Chondrocyte (in vitro differentiated cells): ENCODE measurements at places on chromosomes 11 and 22. TPM values are rescaled to one million over a fixed set of nuclear protein-coding genes. Genes with fewer than 3 reads are reported as not detected.
A peak's percentile ranks its signal among the peaks of the same experiment; 100 is the strongest.

DNA sequence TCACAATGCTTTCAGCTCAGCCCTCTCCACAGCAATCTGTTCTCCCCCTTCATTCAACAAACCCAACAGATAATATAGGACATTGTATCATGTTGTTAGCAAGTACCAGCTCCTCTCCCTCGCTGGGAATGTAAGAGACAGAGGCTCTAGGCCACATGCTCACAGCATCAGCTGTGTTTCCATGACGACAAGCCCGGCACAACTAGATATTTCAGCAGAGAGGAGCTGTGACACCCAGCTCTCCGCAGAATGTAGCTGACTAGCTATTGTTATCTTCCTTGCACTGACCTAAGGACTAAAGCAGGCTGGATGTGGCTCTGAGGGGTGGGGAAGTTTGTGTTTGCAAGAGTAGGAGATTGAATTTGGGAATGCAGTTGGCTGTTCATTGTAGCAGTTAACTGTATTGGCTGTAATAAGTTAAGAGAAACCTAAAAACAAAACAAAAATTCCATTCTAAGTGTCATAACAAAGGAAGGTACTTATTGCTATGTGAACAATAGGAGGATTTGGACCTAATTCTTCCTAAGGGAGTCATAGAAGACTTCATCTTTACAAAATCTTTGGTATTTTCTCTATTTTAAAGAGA lies 28.0 kb upstream of the RRAS2 start:
- H3K36me3 ChIP-seq = no peaks in the 10 kb centered on the region
- H3K27ac ChIP-seq = no peak overlapping the region
- no peak for DNase-seq
- H3K4me3 ChIP-seq = no peak overlapping the region
- no peaks in the 10 kb centered on the region for H3K27me3 ChIP-seq
- H3K4me1 ChIP-seq = peaks cover 18% of the 10 kb centered on the region

GRCh38 chr11:69511358-69512055 lies 30.0 kb downstream of the LINC01488 start:
- H3K27ac ChIP-seq = no peak overlapping the region
- H3K4me3 ChIP-seq = no peak overlapping the region
- peaks cover 3% of the 10 kb centered on the region for H3K36me3 ChIP-seq
- no peaks in the 10 kb centered on the region for H3K27me3 ChIP-seq

DNA sequence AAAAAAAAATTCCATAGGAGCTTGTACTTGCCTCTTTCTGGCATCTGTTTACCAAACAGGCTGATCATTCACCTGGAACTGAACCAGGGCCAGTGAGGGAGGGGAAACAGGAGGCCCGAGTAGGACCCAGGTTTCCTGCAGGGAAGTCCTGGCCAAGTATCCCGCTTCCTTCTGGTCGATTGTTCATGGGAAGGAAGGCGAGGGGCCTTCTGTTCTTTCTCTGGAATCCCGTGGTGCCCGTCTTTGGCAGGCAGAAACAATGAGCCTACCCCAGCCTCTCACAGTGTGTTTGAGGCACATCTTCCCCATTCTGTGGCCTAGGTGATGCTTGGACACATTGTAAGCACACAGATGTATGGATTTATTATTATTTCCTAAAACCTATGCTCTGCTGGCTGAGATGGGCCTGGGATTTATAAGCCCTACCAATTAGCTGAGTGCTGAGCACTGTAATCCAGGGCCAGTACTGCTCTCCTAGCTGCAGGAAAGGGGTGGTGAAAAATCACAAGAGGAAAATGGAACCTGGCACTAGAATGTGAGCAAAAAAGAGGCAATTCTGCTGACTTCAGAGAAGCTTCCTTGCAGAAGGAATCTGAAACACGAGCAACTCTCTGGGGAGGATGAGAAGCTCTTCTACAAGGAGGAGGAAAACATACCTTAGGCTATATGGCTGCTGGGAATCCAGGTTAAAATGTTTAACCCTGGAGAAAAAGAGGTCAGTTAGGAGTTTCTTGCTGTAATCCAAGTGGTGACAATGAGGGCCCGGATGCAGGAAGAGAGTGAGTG lies 53.5 kb downstream of the PRR5L start:
- no peak overlapping the region for H3K4me3 ChIP-seq
- no peak for DNase-seq
- peak overlapping the region; percentile 76 for H3K27ac ChIP-seq
- H3K4me1 ChIP-seq = peaks cover 27% of the 10 kb centered on the region
- no peaks in the 10 kb centered on the region for H3K27me3 ChIP-seq

GRCh38 chr11:74437441-74438042 lies 29.8 kb downstream of the KCNE3 start:
- peaks cover 11% of the 10 kb centered on the region for H3K4me1 ChIP-seq
- H3K27ac ChIP-seq = peak overlapping the region; percentile 32

GRCh38 chr22:49887702-49888101 lies 30.5 kb downstream of the ALG12 start:
- H3K4me3 ChIP-seq = no peak overlapping the region
- no peak overlapping the region for H3K27ac ChIP-seq
- peaks cover 17% of the 10 kb centered on the region for H3K4me1 ChIP-seq
- no peaks in the 10 kb centered on the region for H3K27me3 ChIP-seq

DNA sequence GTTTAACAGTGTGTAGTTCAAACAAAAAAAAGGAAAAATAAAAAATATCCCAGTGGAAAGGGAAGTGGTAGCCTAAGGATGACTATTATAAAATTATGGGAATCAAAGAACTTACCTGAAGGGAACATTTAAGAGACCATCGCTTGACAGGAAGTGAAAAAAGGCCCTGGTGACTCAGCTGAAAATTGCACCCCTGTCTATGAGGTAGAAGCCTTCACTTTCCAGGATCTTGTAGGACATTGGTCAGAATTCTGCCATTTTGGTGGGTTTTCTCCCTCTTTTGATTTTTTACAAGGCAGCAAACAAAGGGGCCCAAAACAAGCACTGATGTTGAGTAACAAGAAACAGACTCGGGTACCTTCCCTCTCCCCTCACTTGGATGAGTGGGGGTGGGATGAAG lies 15.6 kb downstream of the DDX17 start:
- DNase-seq = no peak
- no peak overlapping the region for H3K4me3 ChIP-seq
- H3K27ac ChIP-seq = peak overlapping the region; percentile 79
- peaks cover 46% of the 10 kb centered on the region for H3K4me1 ChIP-seq

- peaks cover 25% of the 10 kb centered on the region for H3K27me3 ChIP-seq
- no peaks in the 10 kb centered on the region for H3K4me1 ChIP-seq
- no peaks in the 10 kb centered on the region for H3K36me3 ChIP-seq
- DNase-seq = peak; percentile 54
- H3K4me3 ChIP-seq = no peak overlapping the region
Measured at GRCh38 chr22:43854786-43855271, 7.5 kb downstream of the SULT4A1 start.

GRCh38 chr11:363948-364761 lies 5.1 kb upstream of the B4GALNT4 start:
- H3K36me3 ChIP-seq = peaks cover 2% of the 10 kb centered on the region
- DNase-seq = peak; percentile 93
- H3K4me1 ChIP-seq = peaks cover 9% of the 10 kb centered on the region
- H3K27me3 ChIP-seq = peaks cover 6% of the 10 kb centered on the region
- H3K4me3 ChIP-seq = no peak overlapping the region

DNA sequence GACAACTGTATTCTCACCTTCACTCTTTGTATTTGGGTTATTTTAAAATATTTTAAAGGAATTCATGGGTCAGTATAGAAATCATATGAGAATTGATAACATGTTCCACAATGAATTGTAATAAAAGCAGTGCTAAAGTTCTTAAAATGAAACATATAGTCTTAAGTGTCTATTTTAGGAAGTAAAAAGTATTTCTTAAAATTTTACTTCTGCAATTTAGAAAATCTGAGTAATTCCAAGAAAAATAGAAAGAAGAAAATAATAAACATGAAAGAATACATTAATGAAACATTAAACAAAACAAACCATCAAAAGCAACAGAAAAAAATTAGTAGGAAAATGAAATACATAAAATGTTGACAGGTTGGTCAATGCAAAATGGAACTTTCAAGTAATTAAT lies 332.4 kb downstream of the ETS1 start:
- H3K36me3 ChIP-seq = no peaks in the 10 kb centered on the region
- peaks cover 13% of the 10 kb centered on the region for H3K4me1 ChIP-seq
- H3K4me3 ChIP-seq = no peak overlapping the region
- DNase-seq = no peak

GRCh38 chr11:73107597-73107996 lies 34.5 kb downstream of the FCHSD2 start:
- no peak overlapping the region for H3K27ac ChIP-seq
- no peak for DNase-seq
- H3K4me1 ChIP-seq = no peaks in the 10 kb centered on the region
- no peaks in the 10 kb centered on the region for H3K27me3 ChIP-seq
- H3K4me3 ChIP-seq = no peak overlapping the region

- H3K36me3 ChIP-seq = no peaks in the 10 kb centered on the region
- DNase-seq = no peak
- H3K27ac ChIP-seq = no peak overlapping the region
- no peaks in the 10 kb centered on the region for H3K27me3 ChIP-seq
- H3K4me3 ChIP-seq = no peak overlapping the region
- no peaks in the 10 kb centered on the region for H3K4me1 ChIP-seq
Measured at GRCh38 chr11:40445391-40445790, 1014.1 kb downstream of the LRRC4C start.

DNA sequence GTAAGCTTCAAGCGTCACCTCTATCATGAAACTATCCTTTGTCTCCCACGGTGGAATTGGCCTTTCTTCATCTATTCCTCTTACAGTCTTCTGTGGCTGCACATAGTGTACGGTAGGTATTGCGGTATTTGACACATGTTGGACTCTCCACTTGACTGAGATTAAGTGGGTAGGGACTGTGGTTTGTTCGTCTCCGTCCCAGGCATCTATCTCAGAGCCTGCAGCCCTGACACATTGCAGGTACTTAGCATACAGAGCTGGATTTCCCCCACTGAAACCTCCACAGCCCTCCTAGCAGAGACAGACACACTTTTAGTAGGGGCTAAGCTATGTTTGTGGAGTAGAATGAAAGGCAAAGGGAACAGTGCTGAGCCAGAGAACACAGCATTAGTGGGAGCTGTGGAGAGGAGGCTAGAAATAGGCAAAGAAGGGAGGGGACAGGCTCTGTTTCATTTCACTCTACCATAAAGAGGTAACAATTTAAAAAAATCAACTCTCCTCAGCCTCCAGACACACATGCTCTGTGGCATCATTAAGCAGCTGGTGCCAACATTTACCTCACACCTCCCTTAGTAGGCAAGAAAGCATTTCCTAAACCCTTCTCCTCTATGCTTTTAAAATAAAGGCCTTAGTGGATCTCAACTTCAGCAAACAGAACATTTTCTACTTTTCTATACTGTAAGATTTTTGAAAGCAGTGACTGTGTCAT lies 277.5 kb downstream of the KIRREL3 start:
- peaks cover 4% of the 10 kb centered on the region for H3K27me3 ChIP-seq
- H3K27ac ChIP-seq = no peak overlapping the region
- DNase-seq = no peak
- peaks cover 16% of the 10 kb centered on the region for H3K4me1 ChIP-seq
- no peaks in the 10 kb centered on the region for H3K36me3 ChIP-seq

- H3K4me3 ChIP-seq = no peak overlapping the region
- no peak for DNase-seq
- peaks cover 60% of the 10 kb centered on the region for H3K4me1 ChIP-seq
- no peaks in the 10 kb centered on the region for H3K27me3 ChIP-seq
- peaks cover 2% of the 10 kb centered on the region for H3K36me3 ChIP-seq
- H3K27ac ChIP-seq = peak overlapping the region; percentile 62
Measured at GRCh38 chr11:12461516-12461915, 84.1 kb downstream of the PARVA start.

- H3K27me3 ChIP-seq = peaks cover 7% of the 10 kb centered on the region
- DNase-seq = no peak
- H3K4me3 ChIP-seq = no peak overlapping the region
- no peaks in the 10 kb centered on the region for H3K4me1 ChIP-seq
Measured at GRCh38 chr11:34490304-34490703, 23.3 kb downstream of the ELF5 start.

GRCh38 chr11:75351791-75352587 lies 528 bp upstream of the ARRB1 start:
- peaks cover 48% of the 10 kb centered on the region for H3K4me1 ChIP-seq
- H3K36me3 ChIP-seq = no peaks in the 10 kb centered on the region
- H3K27me3 ChIP-seq = no peaks in the 10 kb centered on the region
- H3K27ac ChIP-seq = peak overlapping the region; percentile 74

DNA sequence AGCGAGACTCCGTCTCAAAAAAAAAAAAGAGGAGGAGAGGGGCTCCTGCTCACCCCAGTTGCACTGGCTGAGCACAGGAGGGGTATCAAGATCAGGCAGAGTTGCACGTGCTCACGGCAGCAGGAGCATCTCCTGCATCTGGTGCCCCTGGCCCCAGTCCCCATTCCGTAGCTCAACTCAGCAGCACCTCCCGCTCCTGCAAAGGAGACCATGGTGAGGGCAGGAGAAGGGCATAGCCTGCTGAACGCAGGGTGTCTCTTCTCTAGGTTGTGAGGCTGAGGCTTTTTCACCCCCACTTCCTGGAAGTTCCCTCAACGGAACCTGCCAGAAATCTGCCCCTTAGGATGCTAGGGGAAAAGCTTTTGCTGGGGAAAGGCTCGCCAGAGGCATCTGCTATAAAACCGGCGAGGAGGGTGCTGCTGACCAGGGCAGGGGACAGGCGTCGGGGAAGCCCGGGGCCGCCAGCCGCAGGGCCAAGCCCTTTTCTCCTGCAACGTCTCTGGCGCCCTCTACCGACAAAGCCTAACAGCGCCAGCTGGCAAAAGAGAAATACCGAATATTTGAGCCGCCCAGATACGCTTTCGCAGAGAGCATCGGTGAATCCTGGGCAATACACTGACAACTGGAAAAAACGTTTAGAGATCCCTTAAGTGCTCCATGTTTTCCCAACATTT lies 1.0 kb upstream of the PPP6R2 start:
- peak; percentile 28 for DNase-seq
- H3K27me3 ChIP-seq = no peaks in the 10 kb centered on the region
- peaks cover 8% of the 10 kb centered on the region for H3K4me1 ChIP-seq
- H3K4me3 ChIP-seq = peak overlapping the region; percentile 77
- H3K27ac ChIP-seq = peak overlapping the region; percentile 88
- H3K36me3 ChIP-seq = no peaks in the 10 kb centered on the region

GRCh38 chr11:94855666-94856065 lies 87.5 kb downstream of the AMOTL1 start:
- H3K36me3 ChIP-seq = peaks cover 45% of the 10 kb centered on the region
- DNase-seq = no peak
- peak overlapping the region; percentile 36 for H3K4me3 ChIP-seq
- H3K27me3 ChIP-seq = no peaks in the 10 kb centered on the region

DNA sequence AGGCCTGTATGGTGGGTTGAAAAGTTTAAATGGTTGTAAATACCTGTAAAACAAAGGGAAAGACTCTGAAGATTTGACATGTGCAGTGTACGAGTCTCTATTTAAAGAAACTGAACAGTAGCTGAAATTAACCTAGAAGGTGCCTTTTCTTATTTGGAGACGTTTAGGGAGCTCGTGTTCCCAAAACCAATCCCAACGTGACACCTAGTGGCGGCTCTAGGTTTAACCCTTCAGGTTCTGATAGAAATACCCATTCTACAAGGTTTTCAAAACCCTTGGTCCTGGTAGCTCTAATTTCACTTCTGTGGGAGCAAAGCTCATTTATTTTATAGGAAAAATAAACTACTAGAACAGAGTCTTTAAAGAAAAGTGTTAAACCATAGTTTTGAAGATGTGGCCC lies 258.3 kb downstream of the LRRC4C start:
- H3K27me3 ChIP-seq = peaks cover 5% of the 10 kb centered on the region
- H3K4me3 ChIP-seq = no peak overlapping the region
- DNase-seq = no peak
- no peak overlapping the region for H3K27ac ChIP-seq

The ADAMTS8 gene
- 0.77 to 1.0 TPM (median 1.0 TPM) in 3 replicates for total RNA-seq

The ANKRD13D gene
- total RNA-seq = 40.0 to 51.8 TPM (median 47.8 TPM) in 3 replicates

The PNPLA3 gene
- total RNA-seq = 2.5 to 3.5 TPM (median 2.5 TPM) in 3 replicates

The RASD2 gene
- 0.27 to 0.28 TPM in 2 of 3 replicates, not detected in the other for total RNA-seq

The EPS8L2 gene
- 17.2 to 51.6 TPM (median 45.7 TPM) in 3 replicates for total RNA-seq

The NFAM1 gene
- not detected in 3 replicates for total RNA-seq

The TRIM48 gene
- not detected in 3 replicates for total RNA-seq

The SAA4 gene
- total RNA-seq = not detected in 3 replicates

The MICALL1 gene
- 50.3 to 65.5 TPM (median 58.6 TPM) in 3 replicates for total RNA-seq

The CCDC81 gene
- total RNA-seq = 1.7 to 9.6 TPM (median 8.5 TPM) in 3 replicates

The DLG2 gene
- 1.3 to 4.9 TPM (median 2.2 TPM) in 3 replicates for total RNA-seq

The BTBD18 gene
- total RNA-seq = not detected in 3 replicates
